ENCODE measurements at places on chromosomes 16 and 17.
A peak's percentile ranks its signal among the peaks of the same experiment; 100 is the strongest.

DNA sequence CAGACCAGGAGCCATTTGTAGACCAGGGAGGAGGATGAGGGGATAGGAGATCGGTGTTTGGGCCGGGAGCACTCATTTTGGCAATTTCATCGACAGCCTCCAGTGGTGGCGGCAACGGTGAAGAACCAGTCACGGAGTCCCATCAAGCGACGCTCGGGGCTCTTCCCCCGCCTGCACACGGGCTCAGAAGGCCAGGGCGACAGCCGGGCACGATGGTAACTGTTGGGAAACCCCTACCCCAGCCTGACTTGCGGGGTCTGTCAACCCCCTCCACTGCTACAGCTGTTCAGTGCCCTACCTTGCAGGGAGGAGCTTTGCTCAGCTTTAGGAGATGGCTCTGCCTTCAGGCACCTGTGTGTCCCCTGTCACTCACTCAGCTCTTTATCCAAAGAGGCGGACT lies 43.0 kb downstream of the OR1D5 start:
- no peak for DNase-seq

DNA sequence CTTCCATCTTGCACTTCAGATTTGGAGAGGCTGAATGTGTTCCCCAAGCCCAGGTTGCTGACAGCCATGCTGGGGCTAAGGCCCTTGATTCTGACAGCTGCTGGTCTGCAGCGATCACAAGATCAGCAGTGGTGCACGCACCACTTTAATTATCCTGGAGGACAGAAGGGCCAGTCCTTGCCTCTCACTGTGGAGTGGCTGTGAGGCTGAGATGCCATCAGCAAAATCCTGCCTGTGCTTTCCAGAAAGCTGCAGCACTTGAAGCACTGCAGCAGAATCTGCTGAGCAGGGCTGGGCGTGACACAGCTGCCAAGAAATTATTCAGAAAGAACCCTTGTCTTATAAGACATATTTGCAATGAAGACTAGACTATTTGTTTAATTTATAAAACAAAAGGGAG lies 37.1 kb downstream of the NUP93 start:
- DNase-seq, result no peak

GRCh38 chr16:54407596-54407995 lies 121.0 kb upstream of the IRX3 start:
- DNase-seq, result no peak

GRCh38 chr17:14152721-14153120 lies 83.4 kb downstream of the COX10 start:
- DNase-seq, result no peak

DNA sequence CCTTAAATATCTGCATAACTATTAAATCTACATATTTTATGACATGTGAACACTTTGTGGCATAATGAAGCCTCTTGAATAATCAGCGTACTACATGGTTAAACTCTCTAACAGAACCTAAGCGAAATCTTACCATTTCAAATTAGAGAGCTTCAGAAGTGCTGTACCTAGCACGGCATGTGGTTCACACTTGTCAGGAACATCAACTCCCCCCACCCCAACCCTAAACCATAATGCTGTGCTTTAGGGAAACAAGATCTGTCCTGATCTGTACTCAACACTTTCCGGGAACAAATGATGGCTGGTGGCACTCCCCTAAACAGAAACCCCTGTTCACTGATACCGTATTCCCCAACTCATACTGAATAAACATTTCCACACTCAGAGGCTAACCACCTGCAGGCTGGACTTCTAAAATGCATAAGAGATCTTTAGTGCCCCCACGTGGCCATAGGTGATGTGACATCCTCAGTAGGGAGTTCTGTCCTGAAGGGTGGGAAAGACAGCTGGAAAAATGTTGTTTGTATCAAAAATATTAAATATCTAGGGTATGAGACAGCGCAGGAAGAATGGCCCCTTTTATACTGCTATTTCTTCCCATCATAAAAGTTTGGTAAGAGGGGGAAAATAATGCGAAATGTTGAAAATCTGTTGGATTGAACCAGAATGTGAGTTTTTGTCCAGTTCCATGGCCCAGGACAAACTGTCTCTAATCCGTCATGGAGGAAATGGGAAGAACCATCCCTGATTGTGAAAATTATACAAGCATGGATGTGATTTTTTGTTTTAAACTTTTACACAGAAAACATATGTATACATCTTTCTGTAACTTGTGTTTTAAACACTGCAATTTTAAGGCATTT lies 88.6 kb downstream of the USP31 start:
- DNase-seq, result peak; percentile 65

- no peak for DNase-seq
Measured at GRCh38 chr17:47295874-47296255, 27.9 kb upstream of the EFCAB13 start.

- peak; percentile 79 for DNase-seq
Measured at GRCh38 chr17:35540589-35541404, 3.3 kb upstream of the SLFN12L start.

- no peak for DNase-seq
Measured at GRCh38 chr17:43399839-43400328, 1.1 kb downstream of the ARL4D start.

- no peak for DNase-seq
Measured at GRCh38 chr16:85428899-85429775, 184.0 kb upstream of the GSE1 start.

GRCh38 chr17:72931163-72931562 lies 161.3 kb downstream of the SLC39A11 start:
- peak; percentile 30 for DNase-seq

GRCh38 chr17:60094754-60095153 lies 16.0 kb upstream of the HEATR6 start:
- DNase-seq, result no peak

- no peak for DNase-seq
Measured at GRCh38 chr16:6828690-6829089, 504.0 kb upstream of the RBFOX1 start.

- peak; percentile 8 for DNase-seq
Measured at GRCh38 chr17:13601776-13602551, at the start of gene HS3ST3A1. Gene HS3ST3A1, minus strand, starts transcription at chr17:13601929. Its CDS starts 800 bp downstream, at chr17:13601129.

- peak; percentile 35 for DNase-seq
Measured at GRCh38 chr17:70552230-70552981, 383.1 kb downstream of the KCNJ2 start.

- peak; percentile 12 for DNase-seq
Measured at GRCh38 chr17:18225642-18226283, 328 bp downstream of the LLGL1 start.

GRCh38 chr17:70478902-70479301 lies 309.6 kb downstream of the KCNJ2 start:
- no peak for DNase-seq

DNA sequence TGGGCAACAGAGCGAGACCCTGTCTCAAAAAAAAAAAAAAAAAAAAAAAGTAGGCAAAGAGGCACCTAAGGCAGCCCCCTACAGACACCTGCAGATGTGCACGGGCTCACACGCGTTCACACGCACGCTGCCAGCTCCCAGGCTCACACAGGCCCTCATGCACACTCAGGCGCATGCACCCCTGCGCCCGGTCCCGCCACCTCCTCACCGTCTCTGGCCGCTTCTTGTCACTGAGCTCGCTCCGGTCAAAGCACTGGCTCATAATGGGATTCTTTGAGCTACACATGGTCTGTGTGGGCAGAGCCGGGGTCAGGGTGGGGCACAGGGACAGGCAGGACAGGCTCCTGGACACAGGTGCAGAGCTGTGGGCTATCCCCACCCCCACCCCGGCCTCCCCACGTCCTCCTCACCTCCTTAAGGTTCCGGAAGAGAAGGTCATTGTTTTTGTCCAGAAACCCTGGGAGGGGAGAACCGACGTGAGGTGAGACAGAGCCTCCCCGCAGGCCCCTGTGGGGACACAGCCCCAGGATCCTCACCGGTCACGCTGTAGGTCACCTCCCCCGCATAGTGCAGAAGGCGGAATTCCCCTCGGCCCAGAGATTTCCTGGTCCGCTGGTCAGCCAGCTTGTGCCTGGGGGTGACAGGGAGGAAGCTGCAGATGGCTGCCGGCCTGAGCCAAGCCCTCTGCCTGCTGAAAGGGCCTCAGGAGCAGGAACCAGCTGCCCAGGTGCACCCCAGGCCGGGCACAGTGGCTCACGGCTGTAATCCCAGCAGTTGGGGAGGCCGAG lies 17.9 kb downstream of the MYO1C start:
- no peak for DNase-seq

- DNase-seq, result no peak
Measured at GRCh38 chr17:44004761-44005526, 522 bp downstream of the NAGS start.

DNA sequence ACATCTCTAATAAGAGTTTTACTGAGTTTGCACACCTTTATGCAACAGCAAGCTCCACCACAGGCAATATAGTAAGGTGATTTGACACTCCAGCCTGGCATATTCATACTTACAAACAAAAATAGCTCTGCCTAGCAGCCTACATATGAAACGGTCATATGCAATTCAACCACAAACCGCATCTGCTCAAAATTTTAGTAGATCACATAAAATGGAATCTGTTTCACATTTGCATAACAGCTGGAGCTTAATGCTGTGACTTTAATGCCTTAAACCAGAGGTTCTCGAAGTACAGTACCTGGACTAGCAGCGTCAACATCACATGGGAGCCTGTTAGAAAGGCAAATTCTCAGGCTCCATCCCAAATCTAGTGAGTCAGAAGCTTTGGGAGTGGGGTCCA lies 578.4 kb downstream of the CDH11 start:
- no peak for DNase-seq

DNA sequence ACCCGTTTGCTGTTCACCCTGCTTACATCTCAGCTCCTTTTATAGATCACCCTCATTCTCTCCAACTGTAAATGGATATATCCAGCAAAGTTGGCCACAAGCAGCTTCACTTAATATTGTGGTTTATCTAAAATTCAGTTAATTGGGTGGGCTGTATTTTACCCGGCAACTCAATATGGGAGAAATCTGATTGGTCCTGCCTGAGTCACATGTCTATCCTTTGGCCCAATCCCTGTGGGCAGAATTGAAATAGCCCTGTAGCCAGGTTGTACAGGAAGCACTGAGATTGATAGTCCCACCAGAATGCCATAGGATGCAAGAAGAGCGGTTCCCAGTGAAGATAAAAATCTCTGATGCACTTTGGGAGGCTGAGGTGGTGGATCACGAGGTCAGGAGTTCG lies 73.2 kb downstream of the AIPL1 start:
- DNase-seq, result peak; percentile 6

GRCh38 chr17:9890124-9890523 lies 14.9 kb downstream of the RCVRN start:
- DNase-seq, result peak; percentile 42

GRCh38 chr17:17279316-17279715 lies 1.7 kb downstream of the COPS3 start:
- no peak for DNase-seq

DNA sequence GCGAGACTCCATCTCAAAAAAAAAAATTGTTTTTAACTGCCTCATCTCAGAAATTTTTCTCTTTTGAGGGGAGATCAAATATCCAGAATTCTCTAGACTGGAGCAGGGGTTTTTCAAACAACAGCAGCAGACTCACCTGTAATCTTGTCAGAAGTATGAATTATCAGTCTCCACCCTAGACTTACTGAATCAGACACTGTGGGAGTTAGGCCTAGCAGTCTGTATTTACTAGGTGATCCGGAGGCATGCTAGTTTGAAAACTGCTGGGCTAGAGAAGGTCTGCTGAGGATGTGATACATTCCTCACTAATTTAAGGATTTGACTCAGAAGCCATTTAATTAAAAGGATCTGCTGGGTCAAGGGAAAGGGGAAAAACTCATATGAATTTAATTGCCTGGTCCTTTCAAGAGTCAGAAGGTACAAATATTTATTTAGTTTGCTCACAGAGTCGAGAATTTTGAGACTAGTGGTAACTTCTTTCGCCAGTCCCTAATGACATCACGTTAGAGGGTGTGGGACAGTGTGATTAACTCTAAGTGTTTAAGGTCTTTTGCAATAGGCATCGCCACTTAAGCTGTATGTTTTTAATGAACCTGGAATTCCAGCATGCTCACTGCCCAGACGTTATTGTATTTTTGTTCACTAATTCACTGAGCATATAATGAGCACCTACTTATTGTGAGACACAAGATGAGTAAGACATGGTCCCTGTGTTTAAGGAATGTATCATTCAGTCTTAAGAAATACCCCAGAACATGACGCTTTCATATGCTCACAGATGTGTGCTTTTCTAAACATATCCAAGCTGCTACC lies 14.2 kb downstream of the ATP6V0A1 start:
- DNase-seq, result no peak

GRCh38 chr16:86515777-86516622 lies 5.7 kb downstream of the FOXF1 start:
- DNase-seq, result no peak

DNA sequence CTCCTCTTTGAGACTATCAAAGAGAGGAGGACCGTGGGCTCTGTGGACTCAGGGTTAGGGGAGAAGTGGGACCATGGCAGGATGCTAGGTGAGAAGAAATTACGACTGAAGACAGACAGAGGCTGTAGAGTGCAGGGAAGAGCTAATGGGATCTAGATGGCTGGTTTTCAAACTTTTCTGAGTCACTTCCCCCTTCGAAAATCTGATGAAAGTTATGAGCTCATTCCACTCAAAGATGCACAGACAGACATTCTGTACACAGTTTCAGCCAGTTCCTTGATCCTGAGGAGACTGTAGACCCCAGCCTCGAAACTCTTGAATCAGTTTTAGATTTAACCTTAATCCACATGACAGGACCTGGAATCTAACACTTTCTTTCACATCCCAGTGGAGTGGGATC lies 40.7 kb downstream of the RGS9 start:
- peak; percentile 41 for DNase-seq

DNA sequence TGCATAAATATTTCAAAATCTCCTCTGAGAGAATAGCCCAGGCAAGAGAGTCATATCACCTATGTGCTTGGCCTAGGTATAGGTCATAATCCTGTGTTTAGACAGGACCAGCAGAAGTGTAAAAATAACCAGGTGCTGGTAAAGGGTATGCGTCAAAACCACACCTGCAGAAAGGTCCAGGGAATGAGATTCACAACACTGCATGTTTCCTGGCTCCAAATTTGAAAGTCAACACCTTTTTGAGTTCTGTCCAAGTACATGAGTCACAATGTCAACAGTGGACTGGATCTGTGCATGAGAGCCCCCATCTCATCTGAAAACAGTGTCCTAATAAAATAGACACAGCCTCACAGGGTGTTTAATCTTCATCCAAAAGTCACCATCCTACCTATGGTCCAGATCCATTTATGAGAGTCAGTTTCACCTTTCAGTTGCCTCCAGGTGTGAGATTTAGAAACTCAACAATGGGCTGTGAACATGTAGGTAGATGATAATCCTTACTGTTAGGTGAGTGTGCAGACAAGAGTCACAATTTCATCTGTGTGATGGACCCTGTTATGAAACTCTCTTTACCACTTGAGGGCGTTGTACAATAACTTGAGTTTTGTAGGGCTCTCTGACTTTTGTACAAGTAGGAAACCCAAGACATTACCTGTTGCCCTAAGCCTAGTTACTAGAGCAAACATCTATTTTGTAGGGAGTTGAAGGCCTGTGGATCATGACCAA lies 2100.7 kb downstream of the TP53TG3F start:
- DNase-seq, result no peak
